ENCODE measurements at places on chromosomes 2 and 18.

GRCh38 chr18:47191961-47192360 lies 15.8 kb upstream of the IER3IP1 start:
- peak; percentile 43 for DNase-seq

DNA sequence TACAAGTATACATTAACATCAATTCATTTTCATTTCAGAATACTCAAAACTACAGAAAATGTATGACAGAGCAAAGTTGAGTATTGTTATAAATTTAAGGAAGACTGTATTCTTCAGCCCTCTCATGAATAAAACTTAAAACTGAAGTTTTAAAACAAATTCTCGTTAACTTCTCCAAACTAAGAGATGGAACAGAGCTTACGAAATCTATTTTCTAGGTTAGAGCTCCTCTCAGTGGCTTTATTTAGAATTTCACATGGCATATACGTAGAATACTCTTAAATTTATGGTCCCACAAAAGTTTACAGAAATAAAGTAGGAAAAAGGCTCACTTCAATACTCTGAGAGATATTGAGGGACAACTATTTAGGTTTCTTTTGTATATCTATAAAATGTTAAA lies 612.1 kb downstream of the KCNJ3 start:
- DNase-seq, result peak; percentile 40

- peak; percentile 35 for DNase-seq
These were observed 62.5 kb downstream of the RPIA start for GRCh38 chr2:88753833-88754584.

GRCh38 chr2:65746931-65747675 lies 314.7 kb upstream of the SPRED2 start:
- no peak for DNase-seq

- no peak for DNase-seq
These were observed 810.7 kb downstream of the LRRTM4 start for GRCh38 chr2:76711490-76711889.

DNA sequence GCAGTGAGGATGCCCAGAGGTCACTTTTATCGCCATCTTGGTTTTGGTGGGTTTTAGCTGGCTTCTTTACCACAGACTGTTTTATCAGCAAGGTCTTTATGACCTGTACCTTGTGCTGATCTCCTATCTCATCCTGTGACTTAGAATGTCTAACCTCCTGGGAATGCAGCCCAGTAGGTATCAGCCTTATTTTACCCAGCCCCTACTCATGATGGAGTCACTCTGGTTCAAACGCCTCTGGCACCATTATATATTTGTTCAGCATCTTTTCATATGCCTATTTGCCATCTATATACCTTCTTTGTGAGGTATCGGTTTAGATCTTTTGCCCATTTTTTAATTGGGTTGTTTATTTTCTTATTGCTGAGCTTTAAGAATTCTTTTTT lies 7.2 kb upstream of the CCNT2 start:
- DNase-seq, result no peak

GRCh38 chr2:10412380-10412779 lies 35.7 kb downstream of the ODC1 start:
- DNase-seq, result peak; percentile 58

DNA sequence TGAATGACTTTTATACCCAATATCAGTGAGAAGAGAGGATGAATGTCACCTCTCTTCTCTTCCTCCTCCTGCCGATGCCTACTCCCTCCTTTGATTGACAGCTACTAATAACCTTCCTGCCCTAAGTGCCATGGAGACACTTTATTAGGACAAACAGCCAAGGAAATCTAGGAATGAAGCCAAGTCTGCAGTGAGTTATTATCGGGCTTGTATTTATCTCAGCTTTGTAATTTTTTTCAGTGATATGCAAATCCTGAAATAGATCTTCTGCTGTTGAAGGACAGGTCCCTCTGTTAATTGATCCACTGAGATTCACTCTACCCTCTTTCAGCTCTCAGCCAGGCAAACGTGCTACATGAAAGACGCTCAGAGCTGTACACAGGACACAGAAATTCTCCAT lies 686.7 kb downstream of the TMEM182 start:
- no peak for DNase-seq

GRCh38 chr2:121144111-121144510 lies 140.9 kb downstream of the TFCP2L1 start:
- no peak for DNase-seq

GRCh38 chr2:9213477-9214051 lies 7.0 kb downstream of the ASAP2 start:
- DNase-seq, result no peak

DNA sequence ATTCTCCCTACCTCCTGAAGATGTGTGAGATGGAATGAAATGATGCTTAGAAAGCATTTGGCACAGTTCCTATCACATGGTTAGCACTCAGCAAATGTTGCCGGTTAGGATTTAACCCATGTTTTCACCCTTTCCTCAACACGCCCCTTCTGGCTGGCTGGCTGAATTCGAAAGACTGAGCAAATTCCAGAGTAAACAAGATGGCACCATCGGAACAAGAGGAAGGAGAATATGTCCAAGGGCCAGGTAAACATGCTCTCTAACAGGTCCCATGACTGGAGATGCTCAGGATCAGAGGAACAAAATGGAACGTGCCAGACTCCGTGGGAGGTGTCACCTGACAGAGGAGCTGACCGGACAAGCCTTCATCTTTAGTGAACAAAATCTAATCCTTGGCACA lies 145.6 kb downstream of the ANKRD44 start:
- DNase-seq, result no peak

- DNase-seq, result no peak
These were observed 1338.0 kb upstream of the ACVR2A start for GRCh38 chr2:146506851-146507250.

DNA sequence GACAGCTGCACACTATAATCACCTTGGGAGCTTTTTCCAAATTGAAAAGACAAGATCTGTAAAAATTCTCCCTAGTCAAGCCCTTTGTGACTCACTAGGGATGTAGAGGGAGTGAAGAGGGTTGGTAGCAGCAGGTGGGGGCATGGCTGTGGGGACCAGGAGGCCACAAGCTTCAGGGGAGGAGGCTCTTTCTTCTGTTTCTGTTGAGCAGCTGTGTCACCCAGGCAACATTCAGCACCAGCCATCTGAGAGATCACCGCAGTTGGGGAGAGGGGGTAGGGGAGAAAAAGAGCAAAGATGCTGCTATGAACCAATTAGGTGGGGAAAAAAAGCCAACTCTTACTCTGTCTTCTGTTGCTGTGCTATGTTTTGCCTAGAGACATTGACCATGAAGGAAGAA lies 352.3 kb upstream of the MEIS1 start:
- DNase-seq, result no peak

DNA sequence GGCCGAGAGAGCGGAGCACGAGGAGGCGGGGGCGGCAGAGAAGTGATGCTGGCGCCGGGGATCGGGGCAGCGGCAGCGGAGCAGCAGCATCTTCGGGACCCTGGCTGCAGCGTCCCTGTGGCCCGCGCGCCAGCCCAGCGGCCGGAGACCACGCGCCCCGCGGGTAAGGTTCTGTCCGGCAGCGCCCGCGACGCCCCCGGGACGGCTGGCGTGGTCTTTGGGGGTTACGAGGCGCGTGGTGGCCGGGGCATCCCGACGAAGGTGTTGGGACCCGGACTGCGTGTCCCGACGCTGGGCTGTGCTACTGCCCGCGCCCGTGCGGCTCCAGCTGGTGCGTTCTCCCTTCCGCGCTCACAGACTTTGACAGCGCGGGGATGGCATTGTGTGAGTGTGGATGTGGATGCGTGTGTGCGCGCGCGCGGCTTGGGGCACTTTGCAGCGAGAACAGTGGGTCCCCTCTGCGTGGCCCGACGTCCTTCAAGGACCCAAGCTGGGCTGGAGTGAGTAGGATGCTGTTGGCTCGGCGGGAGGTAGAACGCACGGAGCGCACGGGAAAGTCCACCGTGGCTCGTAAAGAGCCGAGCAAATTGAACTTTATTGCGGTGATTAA lies 405.0 kb downstream of the XIRP2 start:
- DNase-seq, result peak; percentile 28

- no peak for DNase-seq
These were observed 22.0 kb downstream of the RAB12 start for GRCh38 chr18:8631265-8631664.

DNA sequence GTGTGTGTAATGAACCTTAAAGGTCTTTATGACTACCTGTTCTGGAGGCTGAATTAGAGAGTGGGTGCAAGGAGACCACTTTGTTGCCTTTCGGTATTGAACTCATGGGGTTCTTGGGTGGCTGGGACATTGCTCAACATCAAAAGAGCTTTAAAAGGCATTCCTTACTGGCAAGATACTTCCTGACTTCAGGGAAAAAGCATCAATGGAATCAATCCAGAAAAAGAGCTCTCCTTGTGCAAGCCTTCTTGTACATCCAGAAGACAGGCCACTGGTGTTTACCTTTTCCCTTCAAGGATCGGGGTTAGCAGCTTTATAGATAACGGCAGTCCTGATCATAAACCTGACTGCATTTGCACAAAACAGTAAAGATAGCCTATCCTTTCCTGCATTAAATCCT lies 9.5 kb downstream of the PNO1 start:
- DNase-seq, result peak; percentile 42

DNA sequence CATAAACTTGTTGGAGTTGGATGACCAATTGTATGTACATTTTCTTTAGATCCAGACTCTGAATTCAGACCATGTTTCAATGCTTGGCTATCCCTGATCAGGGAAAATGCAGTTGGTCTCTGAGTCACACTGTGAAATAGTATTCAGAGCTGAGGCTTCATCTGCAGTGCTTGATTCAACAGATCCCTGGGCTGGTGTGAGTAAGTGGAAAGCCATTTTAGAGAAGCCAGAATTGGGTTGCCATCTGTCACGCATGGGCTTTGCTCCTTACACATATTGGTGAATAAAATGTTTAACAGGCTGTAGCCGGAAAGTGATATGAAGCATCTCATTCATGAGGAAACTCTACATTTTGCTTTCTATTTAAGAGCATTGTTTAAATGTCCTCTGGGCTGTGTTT lies 50.0 kb upstream of the ACYP2 start:
- no peak for DNase-seq

DNA sequence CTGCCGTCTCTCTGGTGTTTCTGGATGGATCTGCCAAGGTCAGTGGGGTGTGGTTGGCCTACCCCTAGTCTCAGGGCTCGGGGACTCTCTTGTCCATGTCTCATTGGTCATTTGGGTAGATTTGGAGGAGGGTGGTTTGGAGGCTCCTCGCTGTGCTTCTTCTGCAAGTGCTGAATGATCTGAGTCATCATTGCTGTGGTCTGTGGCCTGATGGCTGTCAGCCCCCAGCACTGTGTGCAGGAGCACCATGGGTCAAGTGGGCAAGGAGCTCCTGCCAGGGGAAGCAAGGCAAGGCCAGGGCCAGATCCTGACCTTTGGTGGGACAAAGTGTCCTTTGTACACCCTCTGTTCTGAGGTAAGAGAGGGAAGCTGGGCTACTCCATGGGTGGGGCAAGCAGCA lies 221.8 kb downstream of the FHOD3 start:
- DNase-seq, result no peak

DNA sequence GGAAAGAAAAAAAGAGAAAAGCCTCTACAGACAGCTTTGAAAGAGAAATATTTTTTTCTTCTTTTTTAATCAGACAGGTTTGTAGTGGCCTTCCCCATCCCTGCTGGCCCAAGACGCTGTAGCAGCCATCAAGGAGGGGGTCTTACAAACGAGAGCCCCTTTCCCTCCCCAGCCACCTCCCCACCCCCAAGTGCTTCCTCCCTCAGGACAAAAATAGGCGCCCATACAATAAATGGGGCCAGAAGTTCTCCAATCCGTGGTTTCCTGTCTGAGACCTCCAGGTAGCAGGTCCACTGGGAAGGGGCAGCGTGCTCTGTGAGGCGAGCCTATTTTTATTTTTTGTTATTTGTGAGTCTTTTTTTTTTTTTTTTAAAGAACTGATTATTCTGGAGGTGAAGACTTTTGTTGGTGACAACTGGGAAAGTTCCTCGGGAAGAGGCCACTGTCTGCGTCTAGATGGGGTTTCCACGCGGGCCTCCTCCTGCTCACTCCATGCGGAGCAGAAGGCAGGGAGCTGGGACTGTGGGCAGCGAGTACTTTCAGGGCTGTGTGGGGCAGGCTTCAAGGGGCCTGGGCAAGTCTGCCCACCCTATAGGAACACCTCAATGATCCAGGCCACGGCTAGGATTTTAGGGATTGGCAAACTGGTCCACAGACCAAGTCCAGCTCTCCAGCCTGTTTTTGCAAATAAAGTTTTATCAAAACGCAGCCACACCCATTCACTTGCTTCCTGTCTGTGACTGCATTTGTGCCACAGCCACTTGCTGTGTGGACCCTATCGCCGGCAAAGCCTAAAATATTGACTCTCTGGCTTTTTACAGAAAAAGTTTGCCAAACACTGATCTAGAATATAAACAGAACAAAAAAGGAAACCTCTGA lies 139.6 kb downstream of the CTIF start:
- DNase-seq, result no peak

GRCh38 chr2:142030735-142031134 lies 100.1 kb downstream of the LRP1B start:
- DNase-seq, result peak; percentile 14

- no peak for DNase-seq
These were observed 123.2 kb downstream of the OLA1 start for GRCh38 chr2:174125090-174125489.

GRCh38 chr18:7034924-7035323 lies 82.7 kb downstream of the LAMA1 start:
- DNase-seq, result no peak

DNA sequence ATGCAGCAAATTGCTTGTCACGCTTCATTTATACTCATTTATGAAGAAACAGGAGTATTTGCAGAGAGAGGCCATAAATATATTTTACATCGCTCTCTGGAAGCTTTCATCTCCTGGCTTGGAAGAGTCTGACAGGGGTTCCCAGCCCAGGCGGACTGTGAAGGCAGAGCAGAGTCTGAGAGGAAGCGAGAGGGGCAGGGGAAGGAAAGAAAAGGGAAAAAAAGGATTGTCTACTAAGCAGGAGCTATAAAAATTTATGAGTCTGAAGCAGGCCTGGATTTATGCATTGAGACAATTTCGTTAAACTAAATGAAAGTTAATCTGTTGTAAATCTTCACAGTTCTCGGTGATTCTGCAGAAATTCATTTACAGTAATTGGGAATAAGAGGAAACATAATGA lies 143.9 kb upstream of the GYPC start:
- no peak for DNase-seq

DNA sequence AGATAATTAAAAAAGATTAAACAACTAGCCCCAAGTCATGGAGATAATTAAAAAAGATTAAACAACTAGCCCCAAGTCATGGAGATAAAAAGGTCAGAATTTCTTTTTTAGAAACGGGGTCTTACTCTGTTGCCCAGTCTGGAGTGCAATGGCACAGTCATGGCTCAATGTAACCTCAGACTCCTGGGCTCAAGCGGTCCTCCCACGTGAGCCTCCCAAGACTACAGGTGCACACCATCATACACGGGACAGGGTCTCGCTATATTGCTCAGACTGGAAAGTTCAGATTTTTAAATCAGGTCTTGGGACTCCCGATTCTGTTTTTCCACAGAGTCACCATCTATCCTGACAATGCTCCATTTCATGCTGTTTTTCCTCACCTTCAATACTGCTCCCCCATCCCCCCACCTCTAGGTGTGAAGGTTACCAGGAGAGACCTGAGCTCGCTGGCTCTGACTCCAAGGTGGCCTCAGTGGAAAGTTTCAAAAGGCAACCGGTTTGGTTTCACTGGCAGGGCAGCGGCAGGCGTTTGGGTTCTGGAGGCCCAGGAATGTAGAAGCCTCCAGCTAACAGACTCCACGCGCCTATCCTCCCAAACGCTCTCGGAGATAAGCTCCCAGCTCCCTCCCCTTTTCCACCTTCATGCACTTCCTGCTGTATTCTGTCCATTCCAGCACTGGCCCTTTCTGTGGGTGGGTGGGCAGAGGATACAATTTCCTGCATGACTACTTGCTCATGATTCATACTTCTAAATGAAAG lies 2.9 kb upstream of the SEMA4C start:
- peak; percentile 53 for DNase-seq

GRCh38 chr2:218605432-218605831 lies 2.3 kb upstream of the PLCD4 start:
- DNase-seq, result peak; percentile 29

GRCh38 chr2:68741238-68741637 lies 6.6 kb downstream of the ARHGAP25 start:
- DNase-seq, result no peak

All from fibroblast of pulmonary artery (primary cell).